ENCODE measurements at places on chromosomes 13 and 19.

GRCh38 chr13:55516610-55517009, 1624.1 kb upstream of the PRR20A start:
- DNase-seq, result no peak

- no peak for DNase-seq
Measured at GRCh38 chr13:109657395-109657794, 129.0 kb downstream of the IRS2 start.

GRCh38 chr19:14405380-14405757, 13.8 kb downstream of the DDX39A start:
- DNase-seq, result no peak

GRCh38 chr19:3830621-3831589, 37.9 kb downstream of the ZFR2 start:
- no peak for DNase-seq

DNA sequence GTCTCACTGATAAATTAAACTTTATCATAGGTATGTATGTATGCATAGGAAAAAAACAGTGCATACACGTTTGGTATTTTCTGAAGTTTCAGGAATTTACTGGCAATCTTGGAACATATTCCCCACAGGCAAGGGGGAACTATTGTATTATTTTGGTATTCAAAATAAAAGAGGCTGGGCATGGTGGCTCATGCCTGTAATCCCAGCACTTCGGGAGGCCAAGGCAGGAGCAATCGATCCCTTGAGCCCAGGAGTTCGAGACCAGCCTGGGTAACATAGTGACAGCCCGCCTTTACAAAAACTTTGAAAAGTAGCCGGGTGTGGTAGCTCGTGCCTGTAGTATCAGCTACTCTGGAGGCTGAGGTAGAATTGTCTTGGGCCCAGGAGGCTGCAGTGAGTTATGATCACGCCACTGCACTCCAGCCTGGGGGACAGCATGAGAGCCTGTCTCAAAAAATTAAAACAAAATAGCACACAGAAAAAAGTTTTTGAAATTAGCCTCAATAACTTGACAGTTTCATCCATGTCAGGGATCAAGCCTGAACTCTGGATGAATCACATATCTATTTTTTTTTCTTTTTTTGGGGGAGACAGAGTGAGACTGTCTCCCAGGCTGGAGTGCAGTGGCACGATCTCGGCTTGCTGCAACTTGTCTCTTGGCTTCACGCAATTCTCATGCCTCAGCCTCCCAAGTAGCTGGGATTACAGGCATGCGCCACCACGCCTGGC, 29.1 kb upstream of the HOMER3 start:
- DNase-seq, result no peak

GRCh38 chr19:1098177-1099051, 3.2 kb upstream of the POLR2E start:
- no peak for DNase-seq

- no peak for DNase-seq
Measured at GRCh38 chr13:57813651-57814050, 182.1 kb downstream of the PCDH17 start.

GRCh38 chr19:49678985-49679770, 2.1 kb downstream of the PRMT1 start:
- no peak for DNase-seq

GRCh38 chr13:39036212-39036611, 1.7 kb downstream of the PROSER1 start:
- DNase-seq, result no peak

All from NCI-H226 (cell line).